ENCODE measurements at places on chromosomes 5 and 9.

GRCh38 chr5:59560553-59560952 is 333.0 kb downstream of the PDE4D start:
- no peak for DNase-seq

DNA sequence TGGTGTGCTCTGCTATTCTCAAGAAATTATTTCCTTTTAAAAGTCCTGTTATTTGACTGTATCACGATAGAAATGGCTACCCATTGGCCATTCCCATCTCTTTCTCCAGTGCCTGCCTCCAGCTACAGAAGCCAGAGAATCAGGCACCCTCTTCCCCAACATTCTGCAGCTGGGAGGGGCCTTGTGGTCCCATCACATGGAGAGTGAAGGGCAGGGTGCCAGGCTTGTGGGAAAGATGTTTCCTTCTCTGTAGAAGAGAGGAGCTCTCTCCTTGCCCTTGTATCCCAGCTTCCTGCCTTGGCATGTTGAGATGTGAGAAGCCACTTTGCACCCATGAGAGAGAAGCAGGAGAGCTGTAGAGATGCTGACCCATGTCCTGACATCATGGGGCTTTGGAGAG is 465.0 kb downstream of the MTRR start:
- DNase-seq: no peak

DNA sequence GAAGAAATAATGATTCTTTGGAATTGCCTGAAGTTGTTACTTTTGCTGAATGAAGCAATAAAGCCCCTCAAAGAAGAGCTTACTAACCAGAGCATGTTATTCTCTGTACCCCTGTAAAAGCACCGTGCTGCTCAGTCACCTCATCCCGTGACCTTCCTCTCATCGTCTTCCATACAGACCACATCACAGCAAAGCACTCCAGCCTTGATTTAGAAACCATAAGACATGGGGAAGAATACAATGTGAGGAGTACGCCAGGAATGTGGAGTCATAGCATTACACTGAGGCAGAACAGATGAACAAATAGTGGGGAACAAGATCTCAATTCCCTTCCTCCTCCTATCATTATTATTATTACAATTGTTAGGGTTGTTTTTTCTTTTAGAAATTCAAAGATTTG is 49.1 kb downstream of the ERAP1 start:
- peak; percentile 8 for DNase-seq

- DNase-seq: no peak
Observed at GRCh38 chr9:136243631-136244030, 2.0 kb downstream of the QSOX2 start.

DNA sequence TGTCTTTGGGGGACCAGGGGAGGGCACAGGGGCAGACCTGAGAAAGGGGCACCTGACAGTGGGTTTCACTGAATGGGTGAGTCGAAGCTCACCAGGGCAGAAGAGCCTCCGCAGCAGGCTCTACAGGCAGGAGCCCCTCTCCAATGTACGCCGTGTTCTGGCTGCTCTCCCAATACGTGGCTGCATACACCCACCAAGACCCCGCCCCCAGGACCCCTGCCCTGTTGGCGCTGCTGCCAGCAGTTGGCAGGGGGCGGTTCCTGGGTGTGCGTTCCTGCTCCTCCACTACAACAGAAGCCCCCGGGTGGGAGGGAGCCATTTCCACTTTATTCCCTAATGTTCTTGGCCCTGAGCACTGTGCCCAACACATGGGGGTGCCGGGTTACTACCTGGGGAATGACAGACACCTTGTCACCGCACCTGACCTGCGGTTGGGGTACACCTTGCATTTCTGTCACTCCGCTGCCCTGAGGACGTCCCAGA is 30.3 kb downstream of the SARDH start:
- no peak for DNase-seq

- no peak for DNase-seq
Observed at GRCh38 chr9:1267141-1267570, 217.0 kb downstream of the DMRT2 start.

DNA sequence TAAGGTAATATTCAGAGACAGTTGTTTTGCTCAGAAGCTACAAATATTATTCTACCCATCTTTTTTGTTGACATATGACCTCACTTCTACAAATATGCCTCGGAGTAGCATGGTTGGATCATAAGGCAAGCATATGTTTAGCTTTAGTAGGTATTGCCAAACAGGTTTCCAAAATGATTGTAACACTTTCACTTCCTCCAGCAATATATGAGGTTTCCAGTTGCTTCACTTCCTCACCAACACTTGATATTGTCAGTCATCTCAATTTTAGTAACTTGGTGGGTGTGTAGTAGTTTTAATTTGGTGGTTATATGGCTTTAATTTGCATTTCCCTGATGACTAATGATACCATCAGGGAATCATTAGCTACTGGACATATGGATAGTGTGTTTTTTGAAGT is 46.7 kb downstream of the TNFSF8 start:
- no peak for DNase-seq
